GOT3 (cell line): ENCODE measurements at places on chromosomes 16 and 17.

GRCh38 chr17:74950207-74950606 is 14.5 kb downstream of the OTOP3 start:
- no peak for DNase-seq

GRCh38 chr16:28219282-28219681 is 7.5 kb upstream of the XPO6 start:
- no peak for DNase-seq

GRCh38 chr17:60989846-60990245 is 312.2 kb downstream of the BCAS3 start:
- no peak for DNase-seq

- no peak for DNase-seq
Measured at GRCh38 chr17:81426393-81427172, 31.3 kb downstream of the BAHCC1 start.

GRCh38 chr16:5216441-5217080 is 119.0 kb upstream of the EEF2KMT start:
- no peak for DNase-seq

DNA sequence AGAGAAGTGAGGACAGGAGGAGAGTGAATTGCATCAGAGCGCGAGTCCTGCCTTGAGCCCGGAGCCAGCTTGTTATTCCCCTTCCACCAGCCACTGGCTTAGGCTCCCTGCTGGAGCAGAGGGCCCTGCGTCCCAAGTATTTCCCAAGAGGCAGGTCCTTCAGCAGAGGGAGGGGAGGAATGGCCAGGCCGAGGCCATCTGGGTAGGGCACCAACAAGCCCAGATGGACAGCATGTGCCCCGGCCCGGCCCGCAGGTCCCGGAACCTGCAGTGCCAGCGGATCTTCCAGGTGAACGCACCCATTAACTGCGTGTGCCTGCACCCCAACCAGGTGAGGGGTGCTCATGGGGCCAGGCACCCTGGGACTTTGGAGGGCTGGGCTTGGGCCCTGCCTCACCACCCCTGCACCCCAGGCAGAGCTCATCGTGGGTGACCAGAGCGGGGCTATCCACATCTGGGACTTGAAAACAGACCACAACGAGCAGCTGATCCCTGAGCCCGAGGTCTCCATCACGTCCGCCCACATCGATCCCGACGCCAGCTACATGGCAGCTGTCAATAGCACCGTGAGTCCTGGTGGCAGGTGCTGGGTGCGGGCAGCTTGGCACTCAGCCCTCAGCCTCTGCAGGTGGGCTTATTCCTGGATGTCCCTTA is 1.7 kb downstream of the MLST8 start:
- DNase-seq: no peak
